ENCODE measurements at places on chromosomes 6 and 20.

DNA sequence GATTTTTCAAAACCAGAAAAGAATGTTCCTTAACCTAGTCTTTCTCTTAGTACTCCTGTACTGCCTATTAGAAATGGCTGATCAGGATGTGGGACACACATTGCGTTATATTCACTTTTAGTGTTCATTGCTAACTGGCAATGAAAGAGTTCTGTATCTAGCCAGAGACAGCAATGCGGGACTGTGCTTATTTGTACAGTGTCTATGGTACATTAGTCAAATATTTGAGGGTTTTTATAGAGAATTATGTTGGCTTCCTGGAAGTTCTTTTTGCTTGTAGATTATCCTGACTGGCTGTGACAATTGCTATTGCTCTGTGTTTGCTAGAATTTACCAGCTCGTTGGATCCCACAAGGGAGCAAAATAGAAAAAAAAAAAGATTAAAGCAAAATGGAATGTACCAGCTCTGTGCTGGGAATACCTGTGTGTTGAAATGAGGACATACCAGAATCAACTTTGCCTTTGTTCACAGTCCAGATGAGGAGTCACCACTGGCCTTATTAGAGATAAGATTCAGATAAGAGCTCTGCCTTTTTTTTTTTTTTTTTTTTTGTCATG is 22.4 kb upstream of the IFNGR1 start:
- no peak for DNase-seq
- no peaks in the 10 kb centered on the region for H3K4me1 ChIP-seq
- no peaks in the 10 kb centered on the region for H3K36me3 ChIP-seq
- no peak overlapping the region for H3K27ac ChIP-seq
- H3K27me3 ChIP-seq = no peaks in the 10 kb centered on the region
- H3K4me3 ChIP-seq = no peak overlapping the region

DNA sequence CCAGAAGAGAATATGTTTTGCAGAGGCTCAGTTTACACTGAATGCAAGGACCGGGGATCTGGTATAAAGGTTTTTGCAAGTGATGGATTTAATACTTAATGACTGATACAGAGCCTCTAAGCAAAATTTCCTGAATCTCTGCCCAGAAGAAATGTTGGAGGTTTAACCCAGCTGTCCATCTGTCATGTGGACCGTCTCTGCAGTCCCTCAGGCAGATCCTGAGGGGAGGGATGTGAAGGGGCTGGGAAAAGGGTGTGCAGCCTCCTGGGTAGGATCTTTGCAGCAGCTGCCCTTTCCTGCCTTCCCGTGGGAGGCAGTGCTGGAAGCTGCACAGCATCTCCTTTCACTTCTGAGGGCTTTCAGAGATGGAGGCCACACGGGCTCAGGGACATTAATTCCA is 207.0 kb downstream of the SLC24A3 start:
- H3K36me3 ChIP-seq = peaks cover 3% of the 10 kb centered on the region
- H3K4me3 ChIP-seq = no peak overlapping the region
- no peak overlapping the region for H3K27ac ChIP-seq
- no peak for DNase-seq
- no peaks in the 10 kb centered on the region for H3K27me3 ChIP-seq
- H3K4me1 ChIP-seq = peaks cover 34% of the 10 kb centered on the region

DNA sequence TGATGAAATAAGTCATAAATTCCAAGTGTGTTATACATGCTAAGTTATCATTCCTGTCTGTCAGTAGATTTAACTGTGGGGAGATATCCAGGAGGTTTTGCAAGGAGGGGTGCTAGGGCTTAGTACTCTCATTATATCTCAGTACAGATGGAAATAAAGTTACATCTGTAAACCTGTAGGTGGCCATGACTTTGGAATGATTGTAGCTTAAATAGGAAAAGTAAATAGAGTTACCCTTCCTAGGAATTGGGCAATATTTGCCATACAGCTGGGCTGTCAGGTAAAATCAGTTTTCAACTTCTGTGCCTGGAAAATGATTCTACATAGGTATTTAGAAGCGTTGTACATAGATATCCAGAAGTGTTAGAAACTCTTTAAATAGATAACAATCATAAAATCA is 19.8 kb upstream of the TGM3 start:
- no peak overlapping the region for H3K4me3 ChIP-seq
- no peaks in the 10 kb centered on the region for H3K36me3 ChIP-seq
- H3K27ac ChIP-seq = no peak overlapping the region

- H3K27ac ChIP-seq = no peak overlapping the region
- no peak for DNase-seq
- H3K27me3 ChIP-seq = no peaks in the 10 kb centered on the region
- no peak overlapping the region for H3K4me3 ChIP-seq
- peaks cover 9% of the 10 kb centered on the region for H3K4me1 ChIP-seq
These were observed 41.2 kb downstream of the SLC17A5 start for GRCh38 chr6:73612611-73613010.

- no peak overlapping the region for H3K27ac ChIP-seq
- no peak for DNase-seq
- no peak overlapping the region for H3K4me3 ChIP-seq
- no peaks in the 10 kb centered on the region for H3K27me3 ChIP-seq
These were observed 122.8 kb upstream of the CLDN20 start for GRCh38 chr6:155141002-155141401.

DNA sequence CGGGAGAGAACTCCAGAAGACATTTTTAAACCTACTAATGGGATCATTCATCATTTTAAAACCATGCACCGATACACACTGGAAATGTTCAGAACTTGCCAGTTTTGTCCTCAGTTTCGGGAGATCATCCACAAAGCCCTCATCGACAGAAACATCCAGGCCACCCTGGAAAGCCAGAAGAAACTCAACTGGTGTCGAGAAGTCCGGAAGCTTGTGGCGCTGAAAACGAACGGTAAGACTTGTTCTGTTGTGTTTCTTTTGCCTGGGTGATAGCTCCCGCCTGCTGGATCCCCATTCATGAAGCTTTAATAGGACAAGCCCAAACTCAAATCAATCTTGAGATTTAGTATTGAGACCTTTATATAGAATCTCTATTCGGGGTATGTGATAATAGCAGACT is 4.2 kb downstream of the TNFAIP3 start:
- no peak overlapping the region for H3K27ac ChIP-seq
- peaks cover 35% of the 10 kb centered on the region for H3K36me3 ChIP-seq

GRCh38 chr6:2674857-2675256 is 75.9 kb downstream of the MYLK4 start:
- H3K27me3 ChIP-seq = no peaks in the 10 kb centered on the region
- H3K4me1 ChIP-seq = peaks cover 6% of the 10 kb centered on the region
- no peak for DNase-seq
- no peaks in the 10 kb centered on the region for H3K36me3 ChIP-seq
- no peak overlapping the region for H3K4me3 ChIP-seq
- no peak overlapping the region for H3K27ac ChIP-seq

DNA sequence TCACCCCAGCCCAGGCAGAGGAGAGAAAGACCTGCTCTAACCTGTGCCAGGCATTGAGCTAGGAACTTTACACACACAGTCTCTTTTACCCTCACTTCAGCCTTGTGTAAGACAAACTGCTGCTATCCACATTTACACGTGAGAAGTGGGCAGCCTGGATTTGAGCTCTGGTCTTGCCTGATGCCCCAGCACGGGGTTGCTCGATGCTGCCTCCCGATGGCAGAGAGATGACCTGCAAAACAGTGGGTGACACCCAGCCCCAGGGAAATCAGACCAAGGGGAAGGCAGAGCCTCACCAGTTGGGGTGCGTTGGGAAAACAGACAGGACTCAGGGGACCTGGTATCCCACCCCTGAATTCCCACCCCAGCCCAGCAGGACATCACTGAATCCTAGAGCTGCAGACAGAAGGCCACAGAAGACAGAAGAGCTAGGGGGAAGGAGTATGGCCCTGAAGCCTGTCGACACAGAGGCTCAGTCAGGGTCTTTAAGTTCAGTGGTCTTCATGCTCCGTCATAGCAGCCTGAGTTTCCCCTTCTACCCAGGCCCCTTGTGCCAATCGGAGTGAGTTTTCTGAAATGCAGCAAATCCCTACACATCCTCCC is 990 bp downstream of the BPI start:
- peaks cover 15% of the 10 kb centered on the region for H3K4me1 ChIP-seq
- no peaks in the 10 kb centered on the region for H3K36me3 ChIP-seq
- H3K27ac ChIP-seq = no peak overlapping the region
- no peaks in the 10 kb centered on the region for H3K27me3 ChIP-seq
- H3K4me3 ChIP-seq = no peak overlapping the region
- no peak for DNase-seq

DNA sequence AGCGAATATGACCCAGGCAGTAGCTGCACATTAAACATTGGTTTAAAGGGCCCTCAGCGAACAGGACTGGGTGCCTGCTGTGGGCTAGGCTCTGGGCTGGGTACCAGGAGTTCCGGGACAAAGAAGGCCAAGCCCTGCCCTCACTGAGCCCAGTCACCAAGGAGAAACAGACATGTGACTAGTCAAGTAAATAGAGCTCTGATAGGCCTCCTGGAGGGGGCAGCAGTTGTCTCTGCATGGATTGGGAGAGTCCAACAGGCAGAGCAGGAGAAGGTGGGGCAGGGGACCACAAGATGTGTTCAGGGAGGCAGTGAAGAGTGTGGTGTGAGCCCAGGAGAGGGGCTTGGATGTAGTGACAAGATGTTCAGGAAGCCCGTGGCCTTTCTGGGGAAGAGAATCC is 3.1 kb downstream of the HM13 start:
- H3K36me3 ChIP-seq = no peaks in the 10 kb centered on the region
- no peak overlapping the region for H3K27ac ChIP-seq
- H3K4me1 ChIP-seq = peaks cover 11% of the 10 kb centered on the region
- DNase-seq = no peak

GRCh38 chr6:162538643-162539064 is 188.9 kb downstream of the PRKN start:
- no peaks in the 10 kb centered on the region for H3K36me3 ChIP-seq
- H3K27ac ChIP-seq = no peak overlapping the region

DNA sequence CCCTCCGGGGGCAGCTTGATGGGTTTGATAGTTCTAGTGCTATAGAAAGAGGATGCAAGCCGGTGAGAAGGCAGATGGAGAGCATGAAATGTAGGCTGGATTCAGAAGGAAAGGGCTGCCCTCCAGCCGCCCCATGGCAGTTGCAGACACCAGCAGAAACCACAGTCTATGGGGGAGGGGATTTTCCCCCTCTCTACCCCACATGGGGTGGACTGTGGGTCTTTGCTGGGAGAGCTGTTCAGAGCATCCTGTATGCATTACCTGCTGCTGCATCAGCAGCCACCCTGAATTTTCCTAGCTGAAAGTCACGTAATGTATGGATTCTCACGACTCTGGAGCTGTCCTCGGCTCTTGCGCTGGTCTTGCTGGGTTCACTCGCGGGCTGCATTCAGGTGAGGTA is 48.8 kb upstream of the CST5 start:
- H3K4me3 ChIP-seq = no peak overlapping the region
- no peak for DNase-seq
- no peaks in the 10 kb centered on the region for H3K36me3 ChIP-seq
- H3K4me1 ChIP-seq = no peaks in the 10 kb centered on the region
- H3K27ac ChIP-seq = no peak overlapping the region

All from type B pancreatic cell (in vitro differentiated cells).